Urothelium cell line (cell line): ENCODE measurements at places on chromosomes 5 and 9.

GRCh38 chr5:55896663-55897062, 45.5 kb downstream of the IL31RA start:
- DNase-seq, result no peak

GRCh38 chr5:69034898-69035297, 58.9 kb upstream of the SLC30A5 start:
- no peak for DNase-seq

GRCh38 chr9:98726735-98727134, 18.0 kb upstream of the GABBR2 start:
- no peak for DNase-seq

DNA sequence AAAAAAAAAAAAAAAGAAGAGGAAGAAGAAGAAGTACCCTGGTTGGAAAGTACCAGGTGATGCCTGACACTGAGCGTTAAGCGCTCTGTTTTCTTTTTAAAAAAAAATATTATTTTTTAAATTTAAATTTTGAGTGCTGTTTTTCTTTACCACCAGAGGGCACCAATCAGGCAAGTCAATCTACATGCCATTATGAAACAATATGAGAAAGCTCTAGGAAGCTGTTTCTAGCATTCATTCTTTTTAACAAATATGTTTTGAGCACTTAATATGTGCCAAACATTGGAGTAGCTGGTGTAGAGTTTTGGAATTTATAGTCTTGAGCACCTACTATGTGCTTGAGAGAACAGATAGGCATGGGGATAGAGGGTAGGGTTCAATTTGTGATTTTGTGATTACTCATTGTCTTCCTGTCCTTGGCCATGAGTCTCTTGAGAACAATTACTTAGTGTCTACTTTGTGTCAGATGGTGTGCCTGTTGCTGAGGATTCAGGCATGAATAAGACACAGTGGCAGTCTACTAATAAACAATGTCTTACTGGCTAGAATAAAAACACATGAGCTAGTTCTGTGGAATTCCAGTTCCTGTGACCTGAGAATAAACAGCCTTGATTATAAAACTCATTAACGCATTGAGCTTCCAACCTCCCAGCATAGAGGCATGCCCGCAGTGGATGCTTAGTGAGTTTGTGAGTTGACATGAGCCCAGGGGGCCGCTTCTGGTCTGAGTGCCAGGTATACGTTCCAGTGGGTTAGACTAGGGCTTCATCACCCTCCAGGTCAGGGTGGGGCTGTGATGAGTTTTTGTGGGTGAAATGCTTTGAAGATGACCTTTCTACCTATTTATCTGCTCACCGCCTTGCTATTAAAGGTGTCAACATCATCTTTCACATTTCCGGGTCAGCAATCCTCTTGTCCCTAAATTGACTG, 3.0 kb upstream of the UBE2R2 start:
- peak; percentile 49 for DNase-seq

DNA sequence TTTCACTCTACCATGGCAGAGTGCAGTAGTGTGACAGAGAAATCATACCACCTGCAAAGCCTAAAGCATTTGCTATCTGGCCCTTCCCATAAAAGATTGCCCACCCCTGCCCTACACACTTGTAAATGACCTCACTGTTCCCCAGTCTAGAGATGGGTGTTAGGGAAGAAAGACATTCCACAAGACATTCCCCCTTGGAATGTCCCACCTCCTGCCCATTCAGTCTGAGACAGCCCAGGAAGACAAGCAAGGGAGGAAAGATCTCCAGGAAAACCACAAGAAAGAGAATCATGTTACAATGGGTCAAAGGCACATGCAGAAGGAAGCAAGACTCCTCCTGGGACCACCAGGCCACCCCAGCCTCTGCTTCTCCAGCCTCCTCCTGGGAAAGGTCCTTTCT, 230.0 kb downstream of the AGTPBP1 start:
- DNase-seq, result no peak

- no peak for DNase-seq
These were observed 149.7 kb downstream of the ESM1 start for GRCh38 chr5:54835647-54836046.

- DNase-seq, result no peak
These were observed 84.5 kb downstream of the TTLL11 start for GRCh38 chr9:122008559-122008958.

GRCh38 chr5:4189317-4189716, 593.7 kb downstream of the IRX1 start:
- DNase-seq, result no peak

DNA sequence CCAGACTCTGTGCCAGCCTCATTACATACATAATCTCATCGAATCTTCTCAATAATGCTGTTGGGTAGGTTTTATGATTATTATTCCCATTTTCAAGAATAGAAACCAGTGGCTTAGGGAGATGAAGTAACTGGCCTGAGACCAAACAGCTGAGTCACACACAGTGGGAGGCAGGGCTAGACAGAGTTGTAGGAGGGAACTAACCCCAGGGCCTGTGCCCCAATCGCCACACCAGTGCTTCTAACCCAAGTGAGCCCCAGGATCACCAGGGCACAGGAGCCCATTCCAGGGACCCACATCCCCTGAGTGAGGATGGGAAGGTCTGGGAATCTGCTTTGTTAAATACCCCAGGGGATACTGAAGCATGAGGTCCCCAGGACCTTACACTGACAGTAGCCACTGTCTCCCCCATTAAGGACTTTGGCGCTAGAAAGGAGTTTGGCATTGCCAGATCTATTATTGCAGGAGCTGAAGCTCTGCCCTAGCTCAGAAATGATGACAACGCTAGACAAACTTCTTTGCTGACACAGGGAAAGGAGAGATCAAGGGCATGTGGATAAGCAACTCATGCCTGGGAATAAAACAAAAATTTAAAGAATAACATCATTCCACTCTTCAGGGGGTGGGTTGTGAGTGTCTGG, 63.8 kb upstream of the PPARGC1B start:
- DNase-seq, result peak; percentile 46

GRCh38 chr5:90638878-90639277, 80.3 kb downstream of the ADGRV1 start:
- DNase-seq, result no peak

DNA sequence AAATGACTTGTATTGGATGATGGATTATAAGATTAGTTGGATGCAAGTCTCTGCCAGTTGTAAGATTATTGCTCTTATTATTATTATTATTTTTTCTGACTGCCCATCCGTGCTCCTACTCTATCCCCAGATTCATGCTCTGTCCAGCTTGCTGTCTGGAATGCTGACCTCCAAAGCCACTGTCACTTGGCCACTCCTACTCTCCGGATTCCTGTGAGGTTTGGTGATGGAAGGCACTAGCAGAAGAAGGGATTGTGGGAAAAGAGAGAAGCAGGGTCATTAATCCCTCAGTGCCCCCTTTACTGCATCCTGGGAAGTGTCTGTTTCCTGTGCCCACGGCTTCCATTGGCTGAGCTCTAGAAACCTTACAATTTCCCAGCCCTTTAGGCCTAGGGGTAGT, 76.3 kb upstream of the IL12B start:
- DNase-seq, result no peak

DNA sequence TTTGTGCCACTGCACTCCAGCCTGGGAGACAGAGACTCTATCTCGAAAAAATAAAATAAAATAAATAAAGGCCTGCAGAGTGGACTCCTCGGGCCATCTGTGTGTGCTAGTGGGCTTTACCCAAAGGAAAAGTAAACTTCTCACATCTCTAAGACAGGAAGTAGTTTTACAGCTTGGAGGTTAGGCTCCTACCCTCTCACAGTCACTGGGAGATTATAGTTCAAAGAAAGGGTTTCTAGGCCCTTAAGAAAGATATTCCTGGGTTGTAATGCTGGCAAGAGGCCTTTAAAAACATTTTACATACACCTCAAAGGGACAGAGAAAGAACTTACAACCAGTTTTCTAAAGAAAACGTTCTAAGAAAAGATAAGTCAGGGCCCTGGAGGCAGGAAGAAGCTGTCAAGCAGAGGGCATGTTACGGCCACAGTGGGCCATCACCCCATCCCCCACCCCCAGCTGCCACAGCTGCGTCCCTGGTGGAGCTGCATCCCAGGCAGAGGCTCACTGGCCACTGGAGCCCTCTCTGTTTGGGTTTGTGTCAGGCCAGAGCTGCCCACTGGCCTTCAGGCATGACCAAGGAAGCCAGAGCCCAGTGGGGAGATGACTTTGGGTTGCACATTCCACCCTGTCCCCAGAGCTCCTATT, 78.1 kb upstream of the CDK20 start:
- no peak for DNase-seq

DNA sequence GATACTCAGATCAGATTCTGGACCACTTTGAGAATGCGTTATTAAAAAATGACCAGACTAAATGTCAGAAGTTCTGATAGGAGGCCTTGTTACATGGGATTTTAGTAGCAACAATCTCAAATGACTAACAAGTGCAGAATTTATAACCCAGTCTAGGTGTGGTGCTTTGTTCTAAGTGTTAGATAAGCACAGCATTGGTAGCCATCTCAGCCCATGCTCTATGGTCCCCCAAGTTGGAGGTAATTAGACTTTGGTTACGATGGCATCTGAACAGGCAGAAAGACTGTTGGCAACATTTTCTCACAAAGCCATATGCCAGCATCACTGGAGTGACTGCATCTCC, 140.4 kb upstream of the RPS23 start:
- no peak for DNase-seq

- no peak for DNase-seq
These were observed 12.1 kb upstream of the ABLIM3 start for GRCh38 chr5:149129181-149129580.

GRCh38 chr9:14052359-14052758, 261.6 kb downstream of the NFIB start:
- DNase-seq, result no peak

DNA sequence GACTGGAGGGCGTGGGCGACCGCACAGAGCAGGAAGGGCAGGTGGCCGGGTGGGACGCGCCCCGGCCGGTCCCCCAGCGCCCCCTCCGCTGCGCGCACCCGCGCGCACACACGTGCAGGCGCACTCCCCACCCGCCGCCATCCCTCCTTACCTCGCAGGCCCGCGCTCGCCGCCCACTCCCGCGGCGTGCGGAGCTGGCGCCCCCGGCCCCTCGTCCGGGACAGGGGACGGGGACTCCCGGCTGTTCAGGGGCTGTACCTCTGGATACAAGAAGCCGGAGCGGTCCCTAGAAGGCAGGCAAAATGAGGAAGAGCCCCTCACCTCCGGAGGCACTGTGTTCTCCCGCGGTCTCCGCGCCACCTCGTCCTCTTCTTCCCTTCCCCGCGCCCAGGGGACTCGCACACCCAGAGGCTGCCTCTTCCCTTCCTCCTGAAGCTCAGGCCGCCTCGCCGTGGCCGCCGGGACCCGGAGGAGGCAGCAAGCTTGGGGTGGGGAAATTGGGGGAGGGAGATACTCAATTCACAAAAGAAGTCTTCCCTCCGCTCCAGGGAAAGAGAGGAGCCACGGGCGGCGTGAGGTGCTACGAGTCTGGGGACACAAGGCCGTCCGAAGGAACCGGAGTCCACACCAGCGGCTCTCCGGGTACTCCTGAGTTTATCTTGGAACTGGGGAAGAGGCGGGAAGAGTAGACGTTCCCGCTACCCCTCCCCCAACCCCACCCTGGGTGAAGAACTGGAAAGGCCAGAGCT, 1.4 kb upstream of the GABRB2 start:
- DNase-seq, result peak; percentile 49

- DNase-seq, result peak; percentile 57
These were observed 3.8 kb upstream of the NPDC1 start for GRCh38 chr9:137049544-137050449.

DNA sequence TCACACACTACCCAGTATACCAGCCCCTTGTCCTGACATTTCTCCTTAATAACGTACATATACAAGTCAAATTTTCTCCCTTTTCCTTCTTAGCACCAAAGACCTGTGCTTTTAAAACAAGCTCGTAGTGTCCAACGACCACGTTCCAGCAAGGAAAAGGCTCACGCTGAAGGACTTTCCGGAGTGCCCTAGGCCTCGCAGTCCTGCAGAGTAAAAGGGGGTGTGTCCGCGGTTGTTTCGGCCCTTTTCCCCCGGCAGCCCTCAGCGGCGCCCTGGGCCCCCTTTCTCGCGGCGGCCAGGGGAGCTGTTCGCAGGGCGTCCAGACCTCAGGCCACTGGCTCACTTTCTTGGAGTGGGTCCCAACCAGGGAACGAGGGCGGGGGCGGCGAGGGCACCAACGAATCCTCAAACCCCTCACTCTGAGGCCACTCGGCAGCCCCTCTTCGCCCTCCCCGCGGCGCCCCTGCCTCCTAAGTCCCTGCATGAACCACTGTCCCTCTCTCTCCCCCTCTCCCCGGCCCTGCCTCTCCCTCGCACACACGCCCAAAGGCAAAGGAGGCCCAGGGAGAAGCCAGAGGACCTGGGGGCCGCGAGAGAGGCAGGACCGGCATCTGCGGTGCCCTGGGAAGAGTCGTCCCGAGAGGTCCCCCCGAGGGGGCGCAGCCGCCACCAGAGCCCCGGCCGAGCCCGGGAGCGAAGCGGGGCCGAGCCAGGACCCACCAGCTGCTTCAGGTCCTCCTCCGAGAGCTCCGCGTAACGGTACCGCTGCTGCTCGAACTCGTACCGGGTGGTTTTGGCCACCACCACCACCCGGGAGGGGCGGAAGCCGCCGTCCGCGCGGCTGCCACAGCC, 720 bp downstream of the NADK2 start:
- peak; percentile 78 for DNase-seq

DNA sequence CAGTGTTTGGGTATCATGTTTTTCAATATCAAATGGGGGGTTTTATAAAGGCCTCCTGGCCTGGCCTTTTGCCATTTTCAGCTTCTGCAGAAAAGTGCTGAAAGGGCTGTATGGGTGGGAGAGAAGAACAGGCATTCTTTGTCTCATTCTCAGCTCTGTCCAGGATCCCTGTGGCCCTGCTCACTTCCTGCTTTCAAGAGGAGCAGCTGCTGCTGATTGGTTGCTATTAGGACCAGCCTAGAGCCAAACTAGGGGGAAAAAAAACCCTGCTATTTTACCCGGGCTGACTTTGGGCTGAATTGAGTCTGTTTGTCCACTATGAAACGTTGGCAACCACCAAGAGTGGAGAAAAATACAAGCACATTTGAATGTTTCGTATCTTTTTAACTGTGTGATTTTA, 117.1 kb downstream of the CMYA5 start:
- no peak for DNase-seq

DNA sequence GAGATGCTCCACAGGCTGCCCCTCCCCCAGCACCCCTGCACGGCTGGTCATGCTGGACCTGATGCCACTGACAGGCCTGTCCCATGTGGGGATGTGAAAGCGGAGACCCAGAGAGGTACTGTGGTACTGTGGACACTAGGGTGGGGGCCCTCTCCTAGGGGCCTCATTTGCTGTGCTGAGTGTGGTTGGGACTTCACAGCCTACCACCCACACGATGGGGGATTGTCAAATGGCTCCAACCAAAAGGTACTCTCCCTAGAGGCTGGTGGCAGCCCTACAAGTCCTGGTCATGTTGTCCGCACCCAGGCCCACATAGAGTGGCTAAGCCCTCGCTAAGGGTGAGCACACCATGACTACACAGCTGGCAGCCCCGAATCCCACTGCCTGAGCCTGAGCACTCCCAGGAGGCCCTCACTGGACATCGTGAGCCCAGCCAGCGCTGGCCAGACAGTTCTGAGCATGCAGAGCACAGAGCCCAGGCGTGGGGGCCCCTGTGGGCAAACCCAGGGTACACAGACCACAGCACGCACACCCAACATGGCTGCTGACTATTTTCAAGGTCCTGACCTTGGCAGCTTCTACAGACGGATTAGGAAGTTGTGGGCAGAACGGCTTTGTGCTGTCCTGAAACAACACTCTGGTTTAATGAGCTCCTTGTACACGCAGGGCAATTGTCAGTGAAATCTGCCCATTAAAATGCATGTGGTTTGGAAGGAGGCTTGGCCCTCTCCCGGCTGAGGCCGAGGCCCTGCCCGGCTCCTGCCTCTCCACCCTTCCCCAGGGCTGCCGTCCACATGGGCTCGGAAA, 214.1 kb downstream of the HSPA4 start:
- DNase-seq, result no peak

- no peak for DNase-seq
These were observed 34.2 kb downstream of the PAX5 start for GRCh38 chr9:36999728-37000333.
